Neural crest cell (in vitro differentiated cells): ENCODE measurements at places on chromosomes 2 and 18. TPM values are rescaled to one million over a fixed set of nuclear protein-coding genes. Genes with fewer than 3 reads are reported as not detected.

GRCh38 chr2:156399950-156400705 is 36.1 kb upstream of the GPD2 start:
- H3K4me3 ChIP-seq: peak overlapping the region; percentile 91
- peaks cover 5% of the 10 kb centered on the region for H3K36me3 ChIP-seq
- no peak for DNase-seq
- peaks cover 18% of the 10 kb centered on the region for H3K27me3 ChIP-seq
- H3K4me1 ChIP-seq: peaks cover 29% of the 10 kb centered on the region
- H3K27ac ChIP-seq: peak overlapping the region; percentile 38

DNA sequence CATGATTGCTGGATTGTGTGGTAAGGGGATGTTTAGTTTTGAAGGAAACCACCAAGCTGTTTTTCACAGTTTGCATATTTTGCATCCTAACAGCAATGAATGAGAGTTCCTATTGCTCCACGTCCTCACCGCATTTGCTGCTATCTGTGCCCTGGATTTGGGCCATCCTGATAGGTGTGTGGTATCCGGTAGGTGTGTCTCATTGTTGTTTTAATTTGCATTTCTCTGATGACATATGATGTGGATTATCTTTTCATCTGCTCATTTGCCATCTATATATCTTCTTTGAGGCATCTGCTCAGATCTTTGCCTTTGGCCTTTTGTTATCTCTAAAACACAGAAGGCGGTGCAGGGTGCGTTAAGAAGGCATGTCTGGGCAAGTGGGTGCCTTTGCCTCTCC is 73.3 kb downstream of the LONRF2 start:
- no peak overlapping the region for H3K27ac ChIP-seq
- no peaks in the 10 kb centered on the region for H3K27me3 ChIP-seq
- DNase-seq: no peak
- H3K4me3 ChIP-seq: no peak overlapping the region

- no peak for DNase-seq
- no peak overlapping the region for H3K4me3 ChIP-seq
- peaks cover 58% of the 10 kb centered on the region for H3K4me1 ChIP-seq
- H3K27me3 ChIP-seq: no peaks in the 10 kb centered on the region
- H3K27ac ChIP-seq: no peak overlapping the region
Observed at GRCh38 chr2:36368438-36368837, 12.9 kb downstream of the CRIM1 start.

Gene RUFY4
- not detected in 2 replicates for total RNA-seq

DNA sequence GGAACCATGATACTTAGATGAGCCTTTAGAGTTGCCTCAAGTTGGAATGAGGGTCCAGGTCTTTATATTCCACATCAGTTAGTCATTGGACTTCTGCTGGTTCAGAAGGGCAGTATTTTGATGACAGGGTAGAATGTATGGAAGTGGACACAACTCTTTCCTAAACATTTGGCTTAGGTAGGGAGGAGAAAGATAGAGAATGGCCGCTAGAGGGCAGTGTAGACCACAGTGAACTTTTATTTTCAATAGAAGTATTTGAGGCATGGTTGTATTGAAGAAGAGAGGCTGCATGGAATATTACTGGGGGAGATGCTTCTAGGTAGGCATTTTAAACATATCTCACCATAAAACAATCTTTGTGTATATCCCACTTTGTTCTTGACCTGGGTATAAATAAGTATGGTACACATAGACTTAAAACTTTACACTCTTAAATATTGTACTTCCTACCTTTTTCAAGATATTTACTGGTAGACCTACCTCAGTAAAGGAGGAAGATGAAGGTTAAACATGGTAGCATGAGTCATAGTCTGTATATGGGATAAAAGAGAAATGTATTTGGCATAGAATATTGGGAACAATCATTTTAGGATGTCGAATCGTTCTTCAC is 497.6 kb upstream of the FAM98A start:
- no peak overlapping the region for H3K4me3 ChIP-seq
- peak; percentile 71 for DNase-seq
- H3K27me3 ChIP-seq: no peaks in the 10 kb centered on the region
- no peaks in the 10 kb centered on the region for H3K4me1 ChIP-seq
- no peaks in the 10 kb centered on the region for H3K36me3 ChIP-seq
- no peak overlapping the region for H3K27ac ChIP-seq

- H3K4me1 ChIP-seq: peaks cover 36% of the 10 kb centered on the region
- peaks cover 28% of the 10 kb centered on the region for H3K36me3 ChIP-seq
- no peak overlapping the region for H3K27ac ChIP-seq
- H3K27me3 ChIP-seq: peaks cover 8% of the 10 kb centered on the region
- no peak for DNase-seq
Observed at GRCh38 chr2:105879106-105879802, 134.5 kb downstream of the NCK2 start.

Gene ANKZF1
- total RNA-seq: 36.4 and 40.3 TPM in 2 replicates

GRCh38 chr18:9210966-9211365 is 74.4 kb downstream of the ANKRD12 start:
- no peak overlapping the region for H3K27ac ChIP-seq
- H3K4me3 ChIP-seq: no peak overlapping the region
- H3K36me3 ChIP-seq: peaks cover 12% of the 10 kb centered on the region
- no peak for DNase-seq

DNA sequence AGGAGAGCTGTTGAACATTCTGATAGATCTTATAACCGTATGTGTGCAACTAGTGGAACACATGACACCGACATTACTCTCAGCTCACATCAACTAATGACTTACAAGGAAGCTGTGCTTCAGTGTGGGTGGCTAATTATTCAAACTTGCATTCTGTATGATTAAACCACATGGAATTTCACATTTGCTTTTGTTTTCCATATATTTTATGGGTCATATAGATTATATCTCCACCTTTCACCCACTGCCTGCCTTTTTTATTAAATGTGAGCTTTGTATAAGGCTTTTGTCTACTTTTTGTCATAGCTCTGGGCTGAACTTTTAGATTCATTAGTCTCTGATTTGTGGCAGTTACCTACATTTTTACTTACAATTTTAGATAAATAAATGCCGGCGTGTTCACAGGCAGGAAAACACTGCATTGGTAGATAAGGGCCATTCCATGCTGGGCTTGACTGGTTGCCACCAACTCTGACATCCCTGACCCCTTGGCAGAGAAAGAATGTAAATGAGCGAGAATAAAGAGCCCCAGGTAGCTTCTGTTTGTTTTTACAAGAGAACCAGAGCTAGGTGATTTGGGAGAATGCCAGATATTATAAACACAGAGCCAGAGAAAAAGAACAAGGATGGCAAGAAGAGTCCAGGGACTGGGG is 35.7 kb downstream of the LYPD6 start:
- no peak for DNase-seq
- H3K36me3 ChIP-seq: peaks cover 10% of the 10 kb centered on the region

- DNase-seq: peak; percentile 44
- H3K36me3 ChIP-seq: peaks cover 13% of the 10 kb centered on the region
Observed at GRCh38 chr2:27308359-27308881, at the start of gene UCN. Gene UCN (minus strand): TSS chr2:27308445. CDS start chr2:27307895, 550 bp downstream.

Gene MBD5
- 40.8 and 51.1 TPM in 2 replicates for total RNA-seq

DNA sequence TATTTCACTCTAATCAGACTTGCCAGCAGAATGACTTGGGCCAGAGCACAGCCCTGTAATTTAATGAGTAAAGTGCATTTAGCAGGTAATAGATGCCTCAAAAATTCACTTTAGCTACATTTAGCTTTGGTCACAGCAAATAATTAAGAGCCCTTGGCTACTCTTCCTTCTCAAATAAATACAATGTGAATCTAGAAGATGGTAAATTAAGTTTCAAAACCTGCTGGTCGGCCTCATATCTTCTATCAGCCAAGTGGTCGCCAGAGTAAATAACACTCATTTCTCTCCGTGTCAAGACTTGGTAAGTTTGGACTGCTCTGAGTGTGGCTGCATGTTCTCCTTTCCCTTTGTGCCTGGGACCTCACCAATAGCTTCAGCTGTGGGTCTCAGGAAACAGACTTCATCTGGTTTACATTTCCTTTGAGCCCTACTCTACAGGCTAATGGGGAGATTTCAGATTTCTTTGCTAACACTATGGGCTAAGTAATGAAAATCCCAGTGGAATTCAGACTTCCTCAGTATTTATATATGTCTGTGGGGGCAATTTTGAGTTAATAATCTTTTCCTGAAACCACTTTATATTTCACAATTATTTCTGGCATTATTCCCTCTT is 375.8 kb downstream of the RBM43 start:
- H3K4me1 ChIP-seq: peaks cover 8% of the 10 kb centered on the region
- peaks cover 4% of the 10 kb centered on the region for H3K36me3 ChIP-seq
- H3K27me3 ChIP-seq: no peaks in the 10 kb centered on the region
- no peak overlapping the region for H3K27ac ChIP-seq

Gene CAPN14
- 0.36 and 0.47 TPM in 2 replicates for total RNA-seq

GRCh38 chr18:76658627-76659026 is 163.6 kb upstream of the ZNF516 start:
- H3K27me3 ChIP-seq: no peaks in the 10 kb centered on the region
- H3K4me3 ChIP-seq: no peak overlapping the region
- DNase-seq: peak; percentile 48
- no peaks in the 10 kb centered on the region for H3K36me3 ChIP-seq
- H3K4me1 ChIP-seq: peaks cover 30% of the 10 kb centered on the region
- H3K27ac ChIP-seq: no peak overlapping the region

DNA sequence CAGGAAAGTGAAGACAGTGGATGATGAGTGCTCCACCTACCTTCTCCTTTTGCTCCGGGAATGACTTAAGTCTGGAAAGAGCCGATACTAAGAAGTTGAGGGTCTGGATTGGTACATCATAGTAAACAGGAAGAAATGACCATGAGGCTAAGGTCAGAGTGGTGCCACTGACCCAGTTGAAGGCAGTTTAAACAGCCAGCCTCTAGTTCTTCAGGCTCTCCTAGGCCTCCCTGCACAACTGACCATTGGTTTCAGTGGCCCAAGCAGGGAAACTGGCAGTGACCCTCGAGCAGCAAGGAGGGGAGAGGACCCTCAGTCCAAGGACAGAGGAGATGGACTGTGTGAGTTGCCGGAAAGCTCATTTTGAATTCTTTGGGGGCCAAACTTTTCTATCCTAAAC is 119.1 kb downstream of the MAP4K4 start:
- H3K27me3 ChIP-seq: no peaks in the 10 kb centered on the region
- H3K4me3 ChIP-seq: no peak overlapping the region
- H3K36me3 ChIP-seq: peaks cover 4% of the 10 kb centered on the region
- no peak overlapping the region for H3K27ac ChIP-seq
- peaks cover 63% of the 10 kb centered on the region for H3K4me1 ChIP-seq

Gene PTPN4
- 39.3 and 46.8 TPM in 2 replicates for total RNA-seq

DNA sequence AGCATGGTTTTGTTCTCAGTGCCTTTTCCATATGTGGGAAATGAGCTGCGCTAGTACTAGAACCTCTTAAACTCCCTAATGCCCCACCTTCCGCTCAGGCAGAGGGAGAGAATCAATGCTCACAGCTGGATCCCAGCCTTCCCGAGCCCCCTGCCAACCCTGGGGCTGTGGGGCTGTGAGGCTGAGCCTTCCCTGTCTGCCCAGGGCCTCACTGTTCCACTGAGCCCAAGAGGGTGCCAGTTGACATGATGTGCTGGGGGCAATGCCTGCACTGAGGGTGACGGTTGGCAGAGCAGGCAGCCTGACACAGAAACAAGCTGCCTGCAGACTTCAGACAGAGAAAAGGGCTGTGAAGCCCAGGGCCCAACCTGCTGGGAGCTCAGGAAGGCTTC is 602.4 kb upstream of the RAB6C start:
- H3K36me3 ChIP-seq: no peaks in the 10 kb centered on the region
- no peak for DNase-seq
- no peak overlapping the region for H3K27ac ChIP-seq
- no peak overlapping the region for H3K4me3 ChIP-seq

Gene OSR1
- 0.33 and 0.45 TPM in 2 replicates for total RNA-seq

- peaks cover 3% of the 10 kb centered on the region for H3K36me3 ChIP-seq
- DNase-seq: peak; percentile 23
- H3K4me3 ChIP-seq: peak overlapping the region; percentile 71
- peaks cover 62% of the 10 kb centered on the region for H3K4me1 ChIP-seq
Observed at GRCh38 chr2:204453730-204454167, 91.5 kb upstream of the PARD3B start.

Gene TOGARAM2
- 0.35 TPM in 1 of 2 replicates, not detected in the other for total RNA-seq

DNA sequence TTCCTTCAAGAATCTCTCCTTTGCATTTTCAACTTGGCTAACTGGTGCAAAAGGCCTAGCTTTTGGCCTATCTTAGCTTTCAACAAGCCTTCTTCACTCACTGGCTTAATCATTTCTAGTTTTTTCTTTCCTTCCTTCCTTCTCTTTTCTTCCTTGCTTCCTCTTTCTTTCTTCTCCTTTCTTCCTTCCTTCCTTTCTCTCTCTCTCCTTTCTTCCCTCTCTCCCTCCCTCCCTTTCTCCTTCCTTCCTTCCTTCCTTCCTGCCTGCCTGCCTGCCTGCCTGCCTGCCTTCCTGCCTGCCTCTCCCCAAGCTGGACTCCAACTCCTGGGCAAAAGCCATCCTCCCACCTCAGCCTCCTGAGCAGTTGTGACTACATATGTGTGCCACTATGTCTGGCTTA is 176.2 kb upstream of the APCDD1 start:
- no peak for DNase-seq
- H3K27ac ChIP-seq: no peak overlapping the region
- no peaks in the 10 kb centered on the region for H3K27me3 ChIP-seq

Gene CYP27A1
- total RNA-seq: 3.2 and 4.8 TPM in 2 replicates

DNA sequence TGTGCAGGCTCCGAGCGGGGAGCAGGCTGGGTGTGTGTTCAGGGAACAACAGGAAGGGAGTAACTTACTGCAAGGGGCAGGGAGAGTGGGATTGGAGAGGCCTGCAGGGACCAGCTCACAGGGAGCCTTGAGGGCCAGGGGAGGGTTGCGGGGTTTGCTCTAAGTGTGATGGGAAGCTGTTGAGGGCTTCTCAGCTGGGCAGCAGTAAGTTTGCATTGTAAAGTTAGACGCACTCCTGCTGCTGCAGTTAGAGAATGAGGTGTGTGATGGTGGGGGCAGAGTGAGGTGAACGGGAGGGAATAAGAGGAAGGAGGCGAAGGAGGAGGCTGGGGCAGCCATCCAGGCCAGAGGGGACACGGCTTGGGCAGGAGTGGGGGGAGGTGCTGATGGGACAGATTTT is 53.4 kb downstream of the BOLA3 start:
- no peak for DNase-seq
- H3K27ac ChIP-seq: no peak overlapping the region
- no peaks in the 10 kb centered on the region for H3K27me3 ChIP-seq
- H3K36me3 ChIP-seq: peaks cover 7% of the 10 kb centered on the region
- no peaks in the 10 kb centered on the region for H3K4me1 ChIP-seq

Gene OSGEPL1
- 21.1 and 24.1 TPM in 2 replicates for total RNA-seq

DNA sequence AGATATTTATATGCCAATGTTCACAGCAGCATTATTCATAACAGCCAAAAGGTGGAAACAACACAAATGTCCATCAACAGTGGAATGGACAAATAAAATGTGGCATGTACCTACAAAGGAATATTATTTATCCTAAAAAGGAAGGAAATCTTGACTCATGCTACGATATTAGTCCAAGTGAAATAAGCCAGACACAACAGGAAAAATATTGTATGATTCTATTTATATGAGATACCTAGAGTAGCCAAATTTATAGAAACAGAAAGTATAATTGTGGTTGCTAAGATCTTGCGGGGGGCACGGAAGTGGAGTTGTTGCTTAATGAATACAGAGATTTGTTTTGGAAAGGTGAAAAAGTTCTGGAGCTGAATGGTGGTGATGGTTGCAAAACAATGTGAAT is 33.0 kb upstream of the CCDC150 start:
- no peak overlapping the region for H3K4me3 ChIP-seq
- no peaks in the 10 kb centered on the region for H3K36me3 ChIP-seq
- no peak overlapping the region for H3K27ac ChIP-seq

GRCh38 chr18:21099442-21099841 is 12.2 kb downstream of the ROCK1 start:
- no peak for DNase-seq
- peaks cover 8% of the 10 kb centered on the region for H3K4me1 ChIP-seq

GRCh38 chr2:58606799-58607198 is 365.7 kb upstream of the FANCL start:
- no peak for DNase-seq
- no peaks in the 10 kb centered on the region for H3K36me3 ChIP-seq
- peak overlapping the region; percentile 53 for H3K27ac ChIP-seq
- no peak overlapping the region for H3K4me3 ChIP-seq
